MV-4-11 (cell line): ENCODE measurements at places on chromosomes 16 and 17.

- no peak for DNase-seq
Observed at GRCh38 chr16:76071690-76072089, 205.5 kb upstream of the CNTNAP4 start.

DNA sequence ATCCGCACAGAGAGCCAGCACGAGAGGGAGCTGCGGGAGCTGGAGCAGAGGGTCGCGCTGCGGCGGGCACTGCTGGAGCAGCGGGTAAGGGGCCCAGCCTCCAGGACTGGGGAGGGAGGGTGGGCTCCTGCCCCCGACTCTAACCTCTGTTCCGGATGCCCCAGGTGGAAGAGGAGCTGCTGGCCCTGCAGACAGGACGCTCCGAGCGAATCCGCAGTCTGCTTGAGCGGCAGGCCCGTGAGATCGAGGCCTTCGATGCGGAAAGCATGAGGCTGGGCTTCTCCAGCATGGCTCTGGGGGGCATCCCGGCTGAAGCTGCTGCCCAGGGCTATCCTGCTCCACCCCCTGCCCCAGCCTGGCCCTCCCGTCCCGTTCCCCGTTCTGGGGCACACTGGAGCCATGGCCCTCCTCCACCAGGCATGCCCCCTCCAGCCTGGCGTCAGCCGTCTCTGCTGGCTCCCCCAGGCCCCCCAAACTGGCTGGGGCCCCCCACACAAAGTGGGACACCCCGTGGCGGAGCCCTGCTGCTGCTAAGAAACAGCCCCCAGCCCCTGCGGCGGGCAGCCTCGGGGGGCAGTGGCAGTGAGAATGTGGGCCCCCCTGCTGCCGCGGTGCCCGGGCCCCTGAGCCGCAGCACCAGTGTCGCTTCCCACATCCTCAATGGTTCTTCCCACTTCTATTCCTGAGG is 4.4 kb downstream of the HIRIP3 start:
- DNase-seq, result no peak

DNA sequence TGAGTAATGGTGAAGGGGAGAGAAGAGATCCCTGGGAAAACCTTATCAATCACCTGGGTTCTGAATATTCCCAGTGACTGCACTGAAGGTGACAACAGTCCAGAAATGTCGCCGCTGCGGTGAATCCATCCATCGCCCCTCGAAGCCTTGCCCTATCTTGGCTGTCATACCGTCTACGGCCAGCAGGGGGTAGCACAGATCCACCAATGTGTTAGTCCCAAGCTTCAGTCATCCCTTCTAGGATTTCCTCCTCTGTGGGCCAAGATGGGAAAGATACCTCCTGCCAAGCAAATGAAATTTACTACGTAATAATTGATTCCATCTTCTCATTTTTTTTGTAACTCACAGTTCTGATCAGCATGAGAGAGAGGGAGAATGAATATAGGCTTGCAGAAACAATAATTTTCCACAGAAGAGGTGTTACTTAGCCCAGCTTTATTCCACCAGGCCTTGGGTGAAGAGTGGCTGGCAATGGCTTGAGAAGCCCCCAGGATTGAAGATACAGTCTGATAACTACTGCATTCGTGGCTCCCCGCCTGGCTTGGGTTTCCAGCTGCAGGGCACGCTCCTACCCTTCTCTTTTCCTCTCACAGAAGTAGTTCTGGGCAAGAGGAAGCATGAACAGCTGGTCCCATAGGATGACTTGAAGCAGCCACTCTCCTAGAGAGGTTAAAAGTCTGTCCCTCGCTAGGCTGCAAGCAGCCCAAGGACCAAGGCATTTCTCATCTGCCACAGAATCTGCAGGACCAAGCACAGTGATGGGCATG is 2.6 kb upstream of the FMNL1 start:
- peak; percentile 62 for DNase-seq

DNA sequence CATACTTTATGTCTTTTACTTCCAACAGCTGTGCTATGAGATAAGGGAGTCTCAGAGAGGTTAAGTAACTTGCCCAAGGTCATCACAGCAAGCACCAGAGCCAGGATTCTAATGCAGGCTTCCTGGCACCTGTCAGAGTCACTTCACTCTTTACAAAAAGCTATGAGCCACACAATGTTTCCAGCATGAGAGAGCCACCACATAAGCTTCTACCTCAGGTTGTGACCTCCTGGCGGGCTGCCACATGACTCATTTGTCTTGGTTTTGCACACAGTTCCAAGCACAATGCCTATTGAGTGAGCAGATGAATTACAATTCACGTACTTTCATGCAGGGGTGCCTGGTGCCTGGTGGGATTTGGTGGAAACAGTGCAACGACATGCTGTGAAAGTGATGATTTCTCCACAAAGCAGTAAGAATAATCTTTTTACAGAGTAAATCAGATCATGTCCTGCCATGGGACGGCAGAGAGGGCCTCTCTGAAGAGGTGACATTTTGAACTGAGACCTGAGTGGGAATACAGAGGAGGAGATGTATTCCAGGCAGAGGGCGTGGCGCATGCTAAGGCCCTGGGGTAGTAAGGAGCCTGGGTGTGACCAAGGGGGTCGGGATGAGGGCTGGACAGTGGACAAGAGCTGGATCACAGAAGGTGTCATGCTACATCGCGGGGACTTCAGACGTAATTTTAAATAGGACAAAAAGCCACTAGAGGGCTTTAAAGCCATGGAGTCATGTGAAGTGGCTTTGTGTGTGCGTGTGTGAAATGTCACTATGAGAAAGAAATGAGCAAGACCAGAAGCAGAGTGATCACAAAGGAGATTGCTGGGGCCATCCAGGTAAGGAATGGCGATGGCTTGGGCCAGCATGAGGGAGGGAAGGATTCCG is 53.4 kb downstream of the CACNG3 start:
- peak; percentile 46 for DNase-seq

DNA sequence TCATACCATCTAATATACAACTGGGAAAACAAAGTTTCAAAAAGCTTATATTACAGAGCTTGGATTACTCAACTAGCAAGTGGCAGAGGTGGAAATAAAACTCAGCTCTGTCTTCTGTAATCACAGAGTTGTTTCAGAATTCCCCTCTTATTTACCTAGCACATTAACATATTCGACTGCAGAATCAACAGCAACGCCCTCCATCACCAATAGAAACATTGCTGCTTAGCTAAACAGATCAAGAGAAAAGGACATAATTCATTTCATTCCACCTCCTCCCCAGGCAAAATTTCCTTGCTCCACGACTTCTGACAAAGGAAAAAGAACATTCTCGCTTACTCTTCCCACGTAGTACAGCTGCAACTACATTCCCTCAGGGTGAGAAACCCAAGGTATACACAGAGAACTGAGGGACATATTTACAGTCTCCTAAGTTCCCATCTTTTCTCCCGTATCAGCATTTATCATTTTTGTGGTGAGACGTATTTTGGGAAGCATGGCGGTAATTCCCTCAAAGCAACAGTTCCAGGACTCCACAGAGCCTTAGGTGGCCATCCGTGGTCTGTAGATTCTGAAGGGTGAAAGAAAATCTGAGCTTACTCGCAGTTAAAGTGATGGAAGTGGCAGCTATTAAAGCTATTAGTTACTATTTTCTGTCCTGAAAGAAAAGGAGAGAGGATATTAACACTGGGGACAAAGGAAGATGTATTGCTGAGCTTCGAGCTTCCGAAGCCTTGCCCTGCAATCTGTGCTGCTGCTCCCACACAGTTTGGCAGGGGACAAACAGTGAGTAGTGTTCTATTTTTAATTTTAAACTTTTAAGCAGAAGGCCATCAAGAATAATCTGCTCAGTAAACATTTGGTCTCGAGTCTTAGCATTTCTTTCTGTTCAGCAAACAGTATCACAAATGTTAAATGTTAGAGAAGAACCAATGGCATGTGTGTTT is 1296.2 kb downstream of the CDH8 start:
- DNase-seq, result no peak

- DNase-seq, result peak; percentile 69
Observed at GRCh38 chr17:67421869-67422273, 44.8 kb downstream of the PITPNC1 start.

- DNase-seq, result no peak
Observed at GRCh38 chr17:81422776-81423697, 27.8 kb downstream of the BAHCC1 start.

DNA sequence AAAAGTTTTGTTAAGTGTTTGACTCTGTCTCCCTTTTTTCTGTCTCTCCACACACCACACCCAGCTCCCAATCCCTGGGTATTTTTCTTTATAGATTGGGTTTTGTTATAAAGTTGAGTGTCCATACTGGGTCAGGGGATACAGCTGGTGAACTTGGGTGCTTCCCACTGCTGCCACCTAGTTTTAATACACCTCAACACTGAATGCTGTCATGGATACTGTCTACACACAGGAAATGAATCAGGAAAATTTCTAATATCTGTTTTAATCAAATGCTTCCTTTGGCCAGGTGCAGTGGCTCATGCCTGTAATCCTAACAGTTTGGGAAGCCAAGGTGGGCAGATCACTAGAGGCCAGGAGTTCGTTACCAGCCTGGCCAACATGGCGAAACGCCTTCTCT is 5.3 kb upstream of the TAOK1 start:
- DNase-seq, result no peak

- DNase-seq, result peak; percentile 24
Observed at GRCh38 chr17:71342737-71343136, 778.1 kb upstream of the SOX9 start.

DNA sequence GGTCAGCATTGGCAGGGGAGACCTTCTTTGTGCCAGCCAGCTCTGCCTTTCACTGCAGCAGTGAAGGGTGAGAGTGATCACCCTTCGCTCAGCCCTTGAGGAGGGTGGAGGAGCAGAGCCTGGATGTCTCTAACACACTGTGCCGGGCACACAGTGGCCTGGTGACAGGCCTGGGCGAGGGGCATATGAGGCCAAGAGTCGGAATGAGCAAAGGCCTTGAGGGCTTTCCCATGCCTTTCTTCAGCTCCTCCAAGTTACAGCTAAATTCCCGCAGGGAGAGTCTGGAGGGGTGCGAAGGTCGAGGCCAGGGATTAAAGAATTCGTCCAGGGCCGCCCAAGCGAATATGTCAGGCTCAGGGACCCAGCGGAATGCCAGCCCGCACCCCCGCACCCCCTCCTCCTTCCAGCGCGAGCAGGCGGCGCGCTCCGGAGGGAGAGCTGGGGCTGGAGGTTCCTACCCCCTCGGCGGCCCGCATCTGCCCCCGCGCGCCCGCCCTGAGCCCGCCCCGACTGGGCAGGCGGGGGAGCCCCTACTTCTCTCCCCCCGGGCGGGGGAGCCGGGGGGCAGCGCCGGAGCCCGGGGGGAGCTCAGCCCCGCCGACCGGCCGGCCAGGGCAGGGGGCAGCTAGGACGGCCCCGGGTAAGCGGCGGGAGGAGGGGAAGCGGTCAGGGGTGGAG is at the start of gene RASL10B:
Gene RASL10B (plus strand): TSS at position 401 of the 678 bp plus-strand sequence. CDS start 3,546 bp downstream, outside the sequence.
- DNase-seq, result no peak

GRCh38 chr17:69141431-69142174 is at the start of gene ABCA6:
ABCA6 (minus strand) TSS chr17:69141895; CDS start chr17:69140703, 1,192 bp downstream.
- DNase-seq, result no peak

DNA sequence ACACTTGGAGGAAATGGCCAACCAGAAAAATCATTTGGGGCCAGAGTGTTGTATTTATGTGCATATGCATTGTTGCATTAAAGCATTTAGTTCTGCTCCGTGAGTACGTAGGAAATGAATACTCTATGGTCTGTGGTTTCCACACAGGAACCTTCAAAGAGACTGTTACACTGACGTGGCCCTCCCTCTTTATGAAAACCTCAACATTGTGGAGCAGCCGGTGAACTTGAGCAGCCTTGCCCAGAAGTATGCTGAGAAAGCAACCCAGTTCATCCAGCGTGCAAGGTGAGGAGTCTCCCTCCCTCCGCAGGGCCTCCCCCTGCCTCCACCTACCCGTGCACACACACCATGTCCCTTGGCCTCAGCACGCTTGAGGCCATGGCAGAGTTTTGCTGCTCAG is 65.2 kb downstream of the ARSG start:
- DNase-seq, result peak; percentile 82

- DNase-seq, result no peak
Observed at GRCh38 chr17:21823643-21824042, 131.3 kb downstream of the KCNJ18 start.

DNA sequence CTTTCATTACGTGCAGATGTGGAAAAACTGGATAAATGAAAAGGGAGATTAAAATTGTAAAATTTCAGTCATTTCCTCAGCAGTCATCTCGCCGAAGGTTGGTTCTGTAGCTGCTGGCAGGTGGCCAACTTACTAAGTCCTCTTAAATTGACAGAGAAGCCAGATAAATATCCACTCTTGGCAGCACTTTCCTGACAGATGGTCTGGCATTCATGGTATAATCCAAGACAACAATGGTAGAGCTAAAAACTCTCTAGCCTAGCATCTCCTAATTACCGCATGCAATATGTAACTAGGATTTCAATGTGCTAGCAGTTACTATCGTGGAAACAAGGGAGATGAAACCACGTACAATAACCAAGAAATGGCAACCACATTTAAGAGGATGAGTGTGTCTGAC is 306.3 kb downstream of the CNTNAP4 start:
- no peak for DNase-seq

GRCh38 chr17:10316801-10317542 is 55.8 kb downstream of the MYH13 start:
- no peak for DNase-seq

DNA sequence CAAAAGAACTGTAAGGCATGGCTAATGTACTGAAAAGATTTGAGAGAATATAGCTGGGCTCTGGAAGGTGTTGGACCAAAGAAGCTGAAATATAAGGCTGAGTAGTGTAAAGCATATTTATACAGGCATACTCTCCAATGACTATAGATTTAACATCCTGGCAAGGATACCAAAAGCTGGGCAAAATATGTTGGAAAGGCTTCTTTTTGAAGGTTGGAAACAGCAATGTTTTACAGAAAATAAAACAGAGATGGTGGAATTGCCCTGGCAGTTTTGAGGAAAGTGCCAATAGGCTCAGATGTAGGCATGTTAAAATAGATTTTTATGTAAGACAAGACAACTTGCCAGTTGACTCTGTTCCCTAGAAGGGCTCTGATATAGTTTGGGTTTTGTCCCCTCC is 184.1 kb upstream of the SHISA6 start:
- DNase-seq, result no peak

DNA sequence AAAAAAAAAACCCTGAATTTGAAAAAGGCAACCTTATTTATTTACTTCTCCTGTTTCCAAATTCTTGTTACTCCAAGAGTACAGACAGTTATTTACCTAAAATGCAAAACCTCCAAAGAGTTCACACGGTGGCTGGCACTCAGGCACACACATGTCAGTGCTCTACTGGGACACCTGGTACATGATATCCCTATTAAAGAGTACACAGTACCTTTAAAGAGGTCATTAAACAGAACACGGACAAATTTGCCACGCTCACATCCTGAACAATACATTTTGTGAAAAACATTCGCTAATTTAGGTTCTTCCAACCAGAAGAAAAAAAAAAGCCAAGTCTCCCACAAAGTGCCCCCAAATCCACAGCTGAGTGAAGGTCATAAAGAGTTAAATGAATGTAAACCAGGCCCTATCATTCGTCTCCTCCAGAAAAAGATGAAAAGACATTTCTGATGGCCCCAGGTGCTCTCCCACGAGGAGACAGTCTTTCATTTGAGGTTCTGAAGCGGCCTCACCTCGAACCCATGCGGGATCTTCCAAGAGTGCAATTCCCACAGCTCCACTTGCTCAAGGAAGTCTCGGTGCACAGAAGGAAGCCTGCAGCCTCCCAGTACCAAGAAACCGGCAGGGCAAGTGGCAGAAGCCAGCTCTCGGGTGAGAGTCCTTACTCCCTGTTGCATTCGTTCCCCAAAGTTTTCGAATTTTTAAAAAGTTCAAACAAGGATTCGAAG is 993 bp downstream of the ERN1 start:
- no peak for DNase-seq
